ENCODE measurements at places on chromosomes 5 and 9.

- no peak for DNase-seq
Measured at GRCh38 chr9:113501852-113502251, 38.3 kb downstream of the RGS3 start.

DNA sequence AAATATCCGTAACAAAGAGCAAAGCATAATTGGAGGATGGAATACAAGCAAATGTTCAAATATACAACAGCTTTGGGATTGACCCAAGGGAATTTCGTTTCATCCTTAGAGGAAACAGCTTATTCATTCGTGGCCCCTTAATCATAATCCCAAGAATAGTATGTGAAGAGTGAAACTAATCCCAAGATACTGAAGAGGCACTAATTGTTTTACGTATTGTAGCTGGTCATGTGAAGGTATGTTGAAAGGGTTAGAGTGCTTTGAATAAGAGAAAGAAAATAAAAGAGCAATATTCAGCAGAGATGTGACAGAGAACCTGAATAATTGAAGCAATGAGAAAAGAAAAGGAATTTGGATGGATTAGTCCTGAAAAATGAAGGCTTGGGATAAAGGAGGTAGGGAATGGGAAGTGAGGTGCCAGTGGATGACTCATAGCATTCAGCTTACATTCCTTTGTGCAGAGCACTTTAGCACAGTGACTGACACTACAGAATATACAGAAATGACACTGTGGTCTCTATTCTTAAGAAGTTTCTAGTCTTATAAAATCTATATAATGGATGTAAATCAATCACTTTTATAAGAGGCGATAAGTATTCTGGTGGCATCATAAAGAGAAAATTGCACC lies 221.9 kb downstream of the TLR4 start:
- DNase-seq: no peak

GRCh38 chr5:72387985-72388384 lies 67.8 kb downstream of the PTCD2 start:
- peak; percentile 84 for DNase-seq

DNA sequence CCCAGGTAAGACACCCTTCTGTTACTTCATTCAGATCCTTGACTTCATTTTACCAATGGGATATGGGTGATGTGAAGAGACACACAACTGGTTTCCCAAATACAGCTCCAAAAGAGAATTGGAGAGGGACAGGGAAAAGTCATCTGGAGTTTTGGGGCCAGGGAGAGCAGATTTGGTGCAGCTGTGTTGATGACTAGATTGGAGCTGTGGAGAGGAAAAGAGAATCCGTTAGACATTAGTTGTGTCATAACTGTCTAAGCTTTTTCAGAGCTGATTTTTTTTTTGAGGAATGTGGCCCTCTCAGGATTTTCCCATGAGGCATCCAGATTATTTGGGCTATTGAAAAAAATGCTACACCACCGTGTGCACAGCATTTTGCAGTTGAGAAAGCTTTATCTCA lies 423.4 kb downstream of the DMAC1 start:
- DNase-seq: peak; percentile 15

DNA sequence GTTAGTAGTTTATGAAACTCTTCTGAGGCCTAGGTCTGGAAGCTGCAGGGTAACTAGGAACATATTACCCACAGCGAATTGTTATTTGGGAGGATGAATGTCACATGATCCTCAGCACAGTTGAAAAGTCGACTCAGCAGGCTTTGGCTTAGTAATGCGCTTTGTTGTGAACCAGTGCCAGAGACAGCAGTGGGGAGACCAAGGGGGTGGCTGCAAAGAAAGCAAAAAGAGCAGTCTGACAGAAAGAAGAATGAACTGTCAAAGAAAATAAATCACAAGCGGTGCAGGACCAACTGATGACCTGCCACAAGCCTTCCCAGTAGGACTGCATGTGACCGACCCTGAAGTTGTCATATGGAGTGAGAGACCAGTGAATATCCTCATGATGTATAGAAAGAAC lies 170.0 kb downstream of the CCDC171 start:
- DNase-seq: no peak

- no peak for DNase-seq
Measured at GRCh38 chr5:41433552-41434181, 76.7 kb downstream of the PLCXD3 start.

DNA sequence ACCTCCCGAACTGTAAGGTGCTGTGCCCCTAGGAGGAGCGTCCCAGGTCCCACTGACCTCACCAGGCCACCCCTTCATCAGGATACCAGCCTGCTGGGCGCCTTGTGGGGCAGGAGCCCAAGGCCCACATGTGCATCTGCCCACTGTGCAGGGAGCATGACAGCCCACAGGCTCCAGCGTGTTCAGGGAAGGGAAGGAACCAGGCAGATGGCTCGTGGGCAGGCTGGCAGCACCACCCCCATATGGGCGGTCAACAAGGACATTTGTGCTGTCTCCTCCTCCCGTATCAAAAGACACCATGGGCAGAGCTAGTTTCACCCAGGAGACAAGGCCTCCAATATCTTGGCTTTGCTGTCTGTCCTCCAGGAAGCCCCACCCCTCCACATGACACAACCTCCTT lies 85.5 kb upstream of the PPP1R26 start:
- DNase-seq: no peak

- no peak for DNase-seq
Measured at GRCh38 chr5:109676920-109677319, 12.8 kb upstream of the MAN2A1 start.

DNA sequence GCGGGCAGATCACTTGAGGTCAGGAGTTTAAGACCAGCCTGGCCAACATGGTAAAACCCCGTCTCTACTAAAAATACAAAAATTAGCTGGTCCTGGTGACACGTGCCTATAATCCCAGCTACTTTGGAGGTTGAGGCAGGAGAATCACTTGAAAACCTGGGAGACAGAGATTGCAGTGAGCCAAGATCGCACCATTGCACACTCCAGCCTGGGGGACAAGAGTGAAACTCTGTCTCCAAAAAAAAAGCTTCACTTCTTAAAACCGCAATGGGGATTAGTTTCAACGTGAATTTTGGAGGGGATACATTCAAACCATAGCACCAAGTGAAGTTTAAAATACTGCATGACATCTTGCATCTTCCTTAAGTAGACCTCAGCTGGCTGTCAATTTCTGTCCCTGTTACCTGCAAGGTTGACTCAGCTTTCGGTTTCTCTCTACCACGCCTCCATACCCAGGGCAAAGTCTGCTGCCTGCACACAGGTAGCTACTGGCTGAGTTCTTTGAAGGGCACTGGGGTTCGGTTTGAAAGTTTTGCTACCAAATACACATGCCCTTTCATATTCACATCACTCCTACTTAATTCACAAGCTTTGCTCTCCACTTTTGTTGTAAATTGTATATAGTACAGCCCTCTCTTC lies 69.3 kb downstream of the KIAA1958 start:
- DNase-seq: no peak

GRCh38 chr9:104586496-104587180 lies 12.6 kb downstream of the OR13C5 start:
- DNase-seq: peak; percentile 90

DNA sequence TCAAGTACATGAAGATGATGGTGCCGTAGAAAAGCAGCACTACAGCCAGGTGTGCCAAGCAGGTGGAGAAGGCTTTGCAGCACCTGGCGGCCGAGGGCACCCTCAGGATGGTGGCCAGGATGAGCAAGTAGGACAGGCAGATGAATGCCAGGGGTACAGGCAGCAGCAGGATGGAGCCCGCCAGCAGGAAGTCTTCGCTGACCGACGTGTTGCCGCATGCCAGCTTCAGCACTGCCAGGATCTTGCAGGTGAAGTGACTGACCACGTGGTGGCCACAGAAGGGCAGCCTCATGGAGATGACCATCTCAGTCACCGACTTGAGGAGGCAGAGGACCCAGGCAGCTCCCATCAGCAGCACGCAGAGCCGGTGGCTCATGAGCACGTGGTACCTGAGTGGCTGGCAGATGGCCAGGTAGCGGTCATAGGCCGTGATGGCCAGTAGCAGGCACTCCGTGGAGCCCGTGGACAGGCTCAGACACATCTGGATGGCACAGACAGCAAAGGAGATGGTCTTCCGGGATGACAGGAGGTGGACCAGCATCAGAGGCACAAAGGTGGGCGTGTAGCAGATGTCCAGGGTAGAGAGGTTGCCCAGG lies 482 bp downstream of the OR13J1 start:
- no peak for DNase-seq

DNA sequence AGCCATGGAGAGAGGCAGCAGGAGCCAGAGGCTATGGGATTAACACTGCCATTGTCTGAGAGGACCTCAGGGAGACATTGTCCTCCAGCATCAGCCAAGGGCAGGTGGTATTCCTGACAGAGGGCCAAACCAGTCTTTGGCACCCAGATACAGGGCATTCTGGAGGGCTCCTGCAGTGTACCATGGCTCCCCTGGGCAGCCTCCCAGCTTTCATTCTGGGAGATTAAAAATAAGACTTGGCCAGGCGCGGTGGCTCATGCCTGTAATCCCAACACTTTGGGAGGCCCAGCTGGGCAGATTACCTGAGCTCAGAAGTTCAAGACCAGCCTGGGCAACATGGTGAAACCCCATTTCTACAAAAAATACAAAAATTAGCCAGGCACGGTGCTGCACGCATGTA lies 4.2 kb downstream of the MTAP start:
- no peak for DNase-seq

DNA sequence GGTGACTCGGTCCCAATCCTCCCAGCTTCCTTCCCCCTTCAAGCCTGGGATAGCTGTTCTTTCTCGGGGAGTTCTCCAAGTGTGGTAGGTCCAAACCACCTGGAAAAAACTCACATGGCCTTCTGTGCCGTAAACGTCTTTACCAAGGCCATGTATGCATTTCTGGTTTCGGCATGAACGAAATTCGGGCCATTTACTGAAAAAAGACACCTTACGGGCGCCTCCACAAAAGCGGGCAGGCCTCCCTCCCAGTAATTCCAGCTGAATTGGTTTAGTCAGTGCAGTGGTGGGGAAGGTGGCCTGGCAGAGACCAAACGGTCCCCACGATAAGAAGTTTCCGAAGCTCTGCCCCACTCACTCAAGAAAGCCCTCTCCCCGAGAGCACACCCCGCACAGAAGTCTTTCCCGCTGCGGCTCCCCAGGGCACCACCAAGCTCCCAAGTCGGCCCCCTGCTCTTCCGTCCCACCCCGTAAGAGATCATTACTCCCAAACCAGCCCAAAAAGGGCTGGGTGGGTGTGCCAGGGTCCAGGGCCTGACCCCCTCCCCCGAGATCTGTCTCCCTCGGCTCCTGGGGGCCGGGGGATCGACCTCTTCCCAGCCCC lies 86.3 kb upstream of the MELK start:
- DNase-seq: peak; percentile 17

All from AG10803 (cell line).